Activated T-helper 1 cell treated with anti-CD3 and anti-CD28 coated beads, Interleukin-12 subunit alpha, Interleukin-12 subunit beta, Interleukin-2, Interleukin-4 antibody, amounts not matched to agents 30 ng/mL and 10 ng/mL and 1 ng/mL, durations not matched to agents 14 hours and 24 hours and 36 hours (primary cell): ENCODE measurements at places on chromosomes 6 and 20.

DNA sequence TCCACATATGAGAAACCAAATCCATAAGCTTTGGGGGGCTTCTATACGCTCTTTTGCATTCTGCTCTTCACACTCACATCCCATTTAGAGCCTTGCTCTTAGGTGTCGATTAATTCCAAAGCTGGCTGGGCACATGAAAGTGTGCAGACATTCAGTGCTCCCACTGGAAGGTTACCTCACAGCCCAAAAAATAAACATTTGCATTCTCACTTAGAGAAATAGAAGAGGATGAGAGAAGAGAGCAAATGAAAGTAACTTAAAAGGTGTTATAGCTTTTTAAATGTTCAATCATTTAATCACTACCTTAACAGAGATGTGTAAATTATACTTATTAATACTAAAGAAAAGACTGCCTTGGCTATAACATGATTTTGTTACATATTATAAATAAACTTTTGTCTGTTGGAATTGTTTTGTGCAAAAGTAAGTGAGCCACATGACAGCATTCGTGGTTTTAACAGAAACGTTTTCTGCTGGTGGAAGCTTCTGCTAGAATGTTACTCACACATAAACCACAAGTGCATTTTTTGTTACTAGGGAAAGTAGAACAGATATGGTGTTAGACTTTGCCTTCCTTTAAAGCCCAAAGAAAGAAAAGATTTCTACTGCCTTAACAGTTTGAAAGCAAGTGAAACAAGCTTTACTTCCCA, 116.7 kb downstream of the SIM1 start:
- no peak overlapping the region for H3K27ac ChIP-seq
- no peaks in the 10 kb centered on the region for H3K4me1 ChIP-seq
- H3K36me3 ChIP-seq = no peaks in the 10 kb centered on the region

DNA sequence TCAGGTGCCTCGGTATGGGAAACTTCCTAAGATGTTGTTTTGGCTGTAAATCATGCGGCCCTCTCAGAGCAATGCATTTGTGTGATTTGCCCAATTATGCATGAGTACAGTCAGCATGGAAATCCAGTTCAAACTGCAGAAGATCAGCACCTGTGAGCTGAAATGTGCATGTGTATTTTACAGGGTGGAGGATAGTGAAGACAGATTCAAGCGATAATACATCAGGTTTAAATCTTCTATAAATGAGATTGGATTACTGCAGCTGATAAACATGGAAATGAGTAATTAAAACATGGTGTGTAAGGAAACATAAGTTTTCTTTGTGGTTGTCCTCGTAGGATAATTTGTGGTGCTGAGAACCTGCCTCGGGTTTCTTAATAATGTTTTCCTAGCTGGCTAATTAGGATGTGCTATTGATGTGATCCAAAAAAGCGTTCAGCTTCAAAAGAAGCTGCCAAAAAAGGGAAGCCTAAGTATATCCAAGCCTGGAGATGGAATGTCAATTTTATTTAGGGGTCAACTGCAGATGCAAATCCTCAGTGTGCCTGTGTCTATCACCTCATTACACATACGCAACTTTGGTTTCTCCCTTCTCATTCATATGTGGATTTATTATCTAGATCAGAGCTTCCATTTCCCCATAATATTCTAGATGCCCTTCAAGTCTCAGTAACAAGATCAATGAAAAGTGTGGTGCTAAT, 117.1 kb upstream of the CCDC28A start:
- H3K4me1 ChIP-seq = peaks cover 22% of the 10 kb centered on the region
- no peak overlapping the region for H3K4me3 ChIP-seq
- DNase-seq = no peak
- no peak overlapping the region for H3K27ac ChIP-seq
- H3K36me3 ChIP-seq = no peaks in the 10 kb centered on the region

DNA sequence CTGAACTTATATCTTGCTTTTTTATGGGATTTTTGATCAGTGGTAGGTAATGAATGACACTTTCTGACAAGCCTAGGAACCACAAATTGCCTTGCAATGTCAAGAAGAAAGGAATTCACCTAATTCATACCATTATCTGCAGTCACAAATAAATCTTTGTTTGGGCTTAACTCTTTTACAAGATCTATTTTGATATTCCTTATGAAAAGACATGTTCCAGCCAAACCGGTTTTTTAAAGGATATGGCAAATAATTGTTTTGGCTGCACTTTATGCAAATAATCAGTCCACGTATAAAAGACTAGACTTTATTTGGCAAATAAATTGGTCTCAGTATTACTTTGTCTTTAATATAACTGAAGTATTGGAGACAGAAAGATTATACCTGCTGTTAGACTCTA, 771.7 kb upstream of the ADGRB3 start:
- H3K4me1 ChIP-seq = no peaks in the 10 kb centered on the region
- no peak overlapping the region for H3K27ac ChIP-seq
- no peaks in the 10 kb centered on the region for H3K27me3 ChIP-seq
- DNase-seq = no peak

- no peak overlapping the region for H3K27ac ChIP-seq
- H3K4me3 ChIP-seq = no peak overlapping the region
- DNase-seq = no peak
- peaks cover 24% of the 10 kb centered on the region for H3K27me3 ChIP-seq
These were observed 9.9 kb upstream of the SPATS1 start for GRCh38 chr6:44332585-44332984.

GRCh38 chr6:116208056-116208785, 45.7 kb downstream of the TSPYL4 start:
- H3K36me3 ChIP-seq = no peaks in the 10 kb centered on the region
- H3K27ac ChIP-seq = no peak overlapping the region
- no peaks in the 10 kb centered on the region for H3K27me3 ChIP-seq
- no peak for DNase-seq
- no peak overlapping the region for H3K4me3 ChIP-seq

DNA sequence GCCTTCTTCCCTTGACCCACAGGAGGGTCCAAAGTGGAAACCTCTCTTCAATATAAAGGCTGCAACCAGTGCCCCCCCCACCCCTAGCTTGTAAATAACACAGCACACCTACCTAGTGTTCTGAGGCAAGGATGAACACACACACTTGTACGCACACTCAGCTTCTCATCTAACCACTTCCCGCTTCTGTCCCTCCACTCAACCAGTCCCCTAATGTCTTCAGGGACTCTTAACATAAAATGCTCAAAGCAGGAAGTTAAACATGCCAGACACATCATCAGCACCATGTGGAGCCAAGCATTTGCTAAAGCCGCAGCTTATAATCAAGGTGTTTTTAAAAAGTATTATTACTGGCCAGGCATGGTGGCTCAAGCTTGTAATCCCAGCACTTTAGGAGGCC, 35.3 kb downstream of the FOXQ1 start:
- DNase-seq = no peak
- no peak overlapping the region for H3K4me3 ChIP-seq

- no peak overlapping the region for H3K27ac ChIP-seq
- H3K4me1 ChIP-seq = no peaks in the 10 kb centered on the region
- H3K27me3 ChIP-seq = peaks cover 13% of the 10 kb centered on the region
- no peaks in the 10 kb centered on the region for H3K36me3 ChIP-seq
- H3K4me3 ChIP-seq = no peak overlapping the region
These were observed 258.0 kb downstream of the PHACTR1 start for GRCh38 chr6:12974551-12974950.

DNA sequence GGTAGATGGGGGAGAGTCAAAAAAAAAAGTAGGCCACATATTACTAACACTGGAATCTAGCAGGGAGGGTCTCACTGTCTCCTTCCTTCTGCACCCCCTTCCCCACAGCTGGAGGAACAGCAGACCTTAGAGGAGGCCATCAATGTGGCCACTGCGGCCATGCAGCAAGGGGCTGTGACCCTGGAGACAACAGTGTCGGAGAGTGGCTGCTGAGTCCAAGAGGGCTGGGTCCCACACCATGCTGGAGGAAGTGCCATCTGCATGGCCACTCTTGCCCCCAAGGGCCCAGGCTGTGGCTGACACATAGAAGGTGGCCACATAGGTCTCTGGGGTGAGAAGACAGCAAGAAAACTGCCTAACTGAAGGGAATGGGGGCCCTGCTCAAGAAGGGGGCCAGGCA, 2.6 kb upstream of the DEF6 start:
- peaks cover 24% of the 10 kb centered on the region for H3K4me1 ChIP-seq
- DNase-seq = no peak
- no peak overlapping the region for H3K27ac ChIP-seq
- no peak overlapping the region for H3K4me3 ChIP-seq
- H3K36me3 ChIP-seq = peaks cover 24% of the 10 kb centered on the region

DNA sequence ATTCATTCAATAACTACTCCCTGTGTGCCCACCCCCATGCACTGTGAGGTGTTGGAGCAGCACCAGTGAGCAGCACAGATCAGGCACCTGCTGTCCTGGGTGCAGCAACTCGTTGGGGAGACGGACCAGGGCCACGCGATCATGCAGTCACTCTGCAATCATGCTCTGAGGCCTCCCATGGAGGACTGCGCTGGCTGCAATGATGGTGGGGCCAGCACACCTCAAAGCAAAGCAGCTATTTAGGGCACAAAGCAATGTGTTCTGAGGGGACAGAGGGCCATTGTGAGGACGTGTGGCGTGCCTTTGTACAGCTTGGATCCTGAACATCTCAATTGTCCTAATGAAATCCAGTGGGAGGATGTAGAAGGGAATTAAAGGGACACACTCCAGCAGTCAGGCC, 41.0 kb upstream of the MPC1 start:
- peaks cover 18% of the 10 kb centered on the region for H3K4me1 ChIP-seq
- no peak overlapping the region for H3K27ac ChIP-seq
- no peak overlapping the region for H3K4me3 ChIP-seq
- no peak for DNase-seq
- peaks cover 6% of the 10 kb centered on the region for H3K36me3 ChIP-seq

- H3K27me3 ChIP-seq = peaks cover 6% of the 10 kb centered on the region
- H3K27ac ChIP-seq = no peak overlapping the region
- H3K4me1 ChIP-seq = no peaks in the 10 kb centered on the region
- H3K4me3 ChIP-seq = no peak overlapping the region
- H3K36me3 ChIP-seq = no peaks in the 10 kb centered on the region
- DNase-seq = no peak
These were observed 41.7 kb downstream of the MOCS1 start for GRCh38 chr6:39892490-39893129.

DNA sequence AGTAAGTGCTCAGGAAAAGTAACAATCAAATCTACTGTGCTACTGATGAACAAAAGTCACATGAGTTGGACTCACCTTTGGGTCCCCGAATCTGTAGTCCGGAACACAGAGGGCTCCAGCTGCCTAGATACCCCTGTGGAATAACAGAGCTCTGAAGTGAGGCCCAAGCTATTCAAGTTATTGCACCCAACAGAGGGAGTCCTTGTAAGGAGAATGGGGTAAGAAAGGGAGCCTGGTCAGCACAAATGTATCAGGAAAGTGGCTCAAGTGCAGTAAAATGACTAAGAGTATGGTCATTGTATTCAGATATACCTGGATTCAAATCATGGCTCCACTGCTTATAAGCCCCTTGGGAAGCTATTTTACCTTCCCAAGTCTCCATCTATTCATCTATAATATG, 20.9 kb downstream of the EDN1 start:
- peaks cover 4% of the 10 kb centered on the region for H3K27me3 ChIP-seq
- no peaks in the 10 kb centered on the region for H3K4me1 ChIP-seq
- no peak overlapping the region for H3K4me3 ChIP-seq
- no peak overlapping the region for H3K27ac ChIP-seq
- no peaks in the 10 kb centered on the region for H3K36me3 ChIP-seq

DNA sequence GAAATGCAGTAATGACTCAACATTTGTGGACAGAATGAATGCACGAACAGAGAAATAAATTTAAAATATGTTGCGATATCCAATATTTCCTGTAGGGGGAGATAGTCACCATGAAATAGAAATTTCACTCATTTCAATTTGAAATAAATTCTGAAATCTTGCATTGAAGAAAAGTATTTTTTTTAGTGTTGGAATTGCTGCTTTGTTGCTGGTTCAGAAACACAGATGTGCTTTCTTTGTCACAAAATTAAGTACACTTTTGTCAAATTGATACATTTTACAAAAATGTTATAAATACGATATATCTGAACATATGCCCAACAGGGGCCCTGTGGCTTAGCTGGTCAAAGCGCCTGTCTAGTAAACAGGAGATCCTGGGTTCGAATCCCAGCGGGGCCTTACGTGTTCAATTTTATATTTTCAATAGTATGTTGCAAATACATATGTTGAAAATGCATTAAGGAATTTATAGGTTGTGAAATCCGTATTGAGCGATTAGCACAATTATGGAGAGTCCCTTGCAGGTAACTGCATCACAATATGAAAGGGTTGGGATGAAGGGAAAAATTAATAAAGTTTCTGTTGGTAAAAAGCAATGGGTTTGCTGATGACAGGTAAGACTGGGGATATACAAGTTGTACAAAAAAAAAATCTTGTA, 85.4 kb upstream of the PRSS16 start:
- no peak overlapping the region for H3K4me3 ChIP-seq
- H3K4me1 ChIP-seq = peaks cover 22% of the 10 kb centered on the region
- no peak for DNase-seq
- peaks cover 11% of the 10 kb centered on the region for H3K27me3 ChIP-seq

GRCh38 chr6:109024368-109024767, 70.3 kb downstream of the SESN1 start:
- H3K36me3 ChIP-seq = no peaks in the 10 kb centered on the region
- no peak overlapping the region for H3K27ac ChIP-seq
- H3K4me3 ChIP-seq = no peak overlapping the region

- H3K4me3 ChIP-seq = no peak overlapping the region
- no peaks in the 10 kb centered on the region for H3K36me3 ChIP-seq
- H3K27me3 ChIP-seq = no peaks in the 10 kb centered on the region
- DNase-seq = no peak
- no peaks in the 10 kb centered on the region for H3K4me1 ChIP-seq
- H3K27ac ChIP-seq = no peak overlapping the region
These were observed 403.8 kb downstream of the ADGRB3 start for GRCh38 chr6:69038841-69039240.

DNA sequence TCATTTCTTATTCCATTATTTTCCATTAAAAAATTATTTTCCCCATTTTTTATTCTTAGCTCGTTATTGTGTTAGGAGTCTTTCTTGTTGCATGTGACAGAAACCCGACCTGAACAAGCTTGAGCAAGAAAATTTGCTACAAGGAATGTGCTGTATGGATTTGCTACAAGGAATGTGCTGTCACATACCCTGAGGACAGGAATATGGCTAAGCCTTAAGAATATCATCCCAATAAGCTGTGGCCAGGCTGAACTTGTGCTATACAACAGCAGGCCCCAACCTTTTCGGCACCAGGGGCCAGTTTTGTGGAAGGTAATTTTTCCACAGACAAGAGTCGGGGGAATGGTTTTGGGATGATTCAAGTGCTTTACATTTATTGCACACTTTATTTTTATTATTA, 114.0 kb downstream of the TRMT11 start:
- no peak for DNase-seq
- H3K27me3 ChIP-seq = no peaks in the 10 kb centered on the region
- H3K27ac ChIP-seq = no peak overlapping the region

DNA sequence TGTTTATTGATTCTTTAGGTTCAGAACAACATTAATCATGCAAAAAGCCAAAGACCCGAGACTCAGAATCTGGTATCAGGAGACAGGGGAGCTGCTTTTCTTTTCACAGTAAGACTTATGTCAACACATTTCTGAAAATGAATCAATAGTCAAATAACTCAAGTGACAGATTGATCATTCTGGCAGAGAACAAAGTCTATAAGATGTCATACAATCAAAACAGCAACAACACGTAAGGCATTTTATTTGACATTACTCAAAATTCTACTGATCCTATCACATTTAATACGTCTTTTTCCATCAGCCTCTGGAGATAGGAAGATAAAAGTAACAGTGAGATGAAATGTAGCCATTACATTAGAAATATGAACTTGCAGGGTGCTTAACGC, 93.4 kb upstream of the EEF1E1 start:
- no peaks in the 10 kb centered on the region for H3K36me3 ChIP-seq
- H3K4me3 ChIP-seq = no peak overlapping the region
- peaks cover 2% of the 10 kb centered on the region for H3K27me3 ChIP-seq
